ENCODE measurements at places on chromosomes 7 and 10.

DNA sequence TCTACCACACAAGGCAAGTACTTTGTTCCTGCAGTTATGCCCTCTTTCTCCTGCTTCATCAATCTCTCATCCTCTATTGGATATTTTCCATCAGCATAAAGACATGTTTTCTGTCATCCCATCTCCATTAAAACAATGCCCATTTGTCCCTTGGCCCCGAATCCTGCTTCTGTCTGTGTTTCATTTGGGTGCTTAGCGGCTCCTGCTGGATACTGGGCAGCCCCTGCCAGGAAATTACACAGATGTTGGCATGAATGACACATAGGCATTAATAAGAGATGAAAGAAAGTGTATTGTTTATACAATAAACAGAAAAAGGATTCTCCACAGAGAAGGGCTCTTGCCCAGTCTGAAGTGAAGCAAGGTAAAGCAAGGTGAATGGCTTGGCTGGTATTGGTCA is 765.3 kb downstream of the REEP3 start:
- no peak for DNase-seq

DNA sequence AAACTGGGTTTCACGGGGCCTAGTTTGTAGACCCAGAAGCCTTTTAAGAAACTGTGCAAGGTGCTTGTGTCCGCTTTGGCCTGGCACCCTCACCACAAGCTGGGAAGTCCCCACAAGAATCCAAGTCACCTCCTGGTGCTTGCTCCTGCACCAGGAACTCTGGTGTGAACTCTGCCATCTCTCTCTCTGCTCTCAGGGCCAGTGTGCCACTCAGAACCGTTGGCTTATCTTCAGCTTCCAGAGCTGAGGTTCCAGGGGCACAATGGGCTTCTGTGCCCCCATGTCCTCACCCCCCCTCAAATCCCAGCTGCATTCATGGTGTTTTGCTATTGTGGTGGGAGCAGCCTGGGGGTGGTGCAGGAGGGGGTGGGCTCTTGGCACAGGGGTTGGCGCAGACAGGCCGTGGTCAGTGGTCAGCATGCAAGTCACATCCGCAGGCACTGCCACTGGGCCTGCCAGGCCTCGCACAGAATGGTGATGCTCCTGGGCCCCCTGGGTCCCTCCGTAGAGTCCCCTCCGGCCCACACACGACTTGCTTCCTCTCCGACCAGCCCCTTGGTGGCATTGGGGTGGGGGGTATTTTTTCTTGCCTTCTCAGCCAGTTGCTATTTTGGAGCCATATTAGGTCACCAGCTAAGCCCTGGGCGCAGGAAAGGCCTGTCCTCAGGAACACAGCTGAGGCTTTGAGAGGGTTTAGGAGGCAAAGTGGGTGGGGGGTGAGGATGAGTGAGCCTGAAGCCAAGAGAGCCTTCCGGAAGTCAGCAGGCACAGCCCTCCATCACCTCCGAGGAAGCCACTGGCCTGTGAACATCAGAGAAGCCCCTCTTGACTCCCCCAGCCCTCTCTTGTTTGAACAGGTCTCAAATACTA is 3.0 kb downstream of the ZCCHC24 start:
- peak; percentile 33 for DNase-seq

DNA sequence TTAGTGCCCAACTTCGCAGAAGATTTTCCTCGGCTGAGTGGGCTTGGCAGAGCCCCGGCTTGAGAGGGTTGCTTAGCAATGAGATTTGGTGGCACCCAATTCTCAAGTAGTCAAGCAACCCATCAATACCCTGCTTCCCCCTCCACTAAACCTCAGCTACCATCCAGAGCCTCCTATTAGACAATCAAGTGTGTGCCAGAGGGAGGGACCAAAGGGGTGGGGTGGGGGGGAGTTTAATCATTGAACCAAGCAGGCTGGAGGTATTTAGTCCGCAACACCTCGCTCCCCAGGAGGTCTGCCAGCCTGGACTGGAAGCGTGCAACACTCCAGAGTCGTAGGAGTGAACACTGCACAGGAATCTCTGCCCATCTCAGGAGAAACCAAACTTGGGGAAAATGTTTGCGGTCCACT is at the start of gene HKDC1:
Gene HKDC1 (plus strand): TSS at position 292 of the 411 bp plus-strand sequence. CDS start 104 bp downstream, at position 396.
- no peak for DNase-seq

GRCh38 chr7:84998665-84999064 is 188.2 kb downstream of the SEMA3D start:
- no peak for DNase-seq

- DNase-seq: no peak
These were observed 82.2 kb upstream of the HABP2 start for GRCh38 chr10:113470372-113471240.

- no peak for DNase-seq
These were observed 35.5 kb downstream of the ADGRA1 start for GRCh38 chr10:133123050-133123745.

DNA sequence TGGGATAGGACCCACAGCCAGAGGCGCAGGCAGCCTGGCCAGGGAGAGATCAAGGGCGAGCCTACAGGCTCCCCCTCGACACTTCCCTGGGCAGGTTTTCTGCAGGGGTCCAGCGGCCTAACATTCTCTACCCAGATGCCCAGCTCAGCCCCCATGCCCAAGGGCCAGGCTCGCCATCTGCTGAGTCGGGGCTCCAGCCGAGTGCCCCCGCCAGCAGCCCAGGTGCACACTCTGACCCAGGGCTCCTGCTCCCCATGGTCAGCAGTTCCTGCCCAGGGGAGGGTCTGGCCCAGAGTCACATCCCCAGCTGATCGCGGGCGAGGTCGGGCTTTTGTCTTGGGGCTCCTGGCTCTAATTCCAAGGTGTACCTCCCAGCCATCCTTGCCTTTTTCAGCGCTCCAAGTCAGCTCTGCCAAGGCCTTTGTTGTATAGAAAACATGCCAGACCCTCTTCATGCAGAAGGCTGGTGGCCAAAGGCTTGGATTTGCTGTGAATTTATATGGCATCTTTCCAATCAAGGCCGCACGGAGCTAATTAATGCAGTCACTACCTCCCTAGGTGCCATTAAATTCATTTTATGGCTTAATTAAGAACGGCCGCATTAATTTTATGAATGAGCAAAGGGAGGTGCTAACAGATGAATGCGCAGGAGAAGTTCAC is 120.6 kb downstream of the LRRC18 start:
- no peak for DNase-seq

GRCh38 chr10:33295851-33296250 is 38.6 kb downstream of the NRP1 start:
- DNase-seq: no peak

DNA sequence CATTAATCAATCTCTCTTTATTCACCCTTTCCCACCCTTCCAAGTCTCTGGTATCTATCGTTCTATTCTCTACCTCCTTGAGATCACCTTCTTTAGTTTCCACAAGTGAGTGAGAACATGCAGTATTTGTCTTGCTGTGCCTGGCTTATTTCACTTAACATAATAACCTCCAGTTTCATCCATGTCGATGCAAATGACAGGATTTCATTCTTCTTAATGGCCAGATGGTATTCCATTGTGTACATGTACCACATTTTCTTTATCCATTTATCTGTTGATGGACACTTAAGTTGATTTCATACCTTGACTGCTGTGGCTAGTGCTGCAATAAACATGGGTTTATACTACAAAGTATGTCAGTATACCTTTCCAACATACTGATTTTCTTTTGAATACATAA is 3.8 kb upstream of the AOAH start:
- no peak for DNase-seq

DNA sequence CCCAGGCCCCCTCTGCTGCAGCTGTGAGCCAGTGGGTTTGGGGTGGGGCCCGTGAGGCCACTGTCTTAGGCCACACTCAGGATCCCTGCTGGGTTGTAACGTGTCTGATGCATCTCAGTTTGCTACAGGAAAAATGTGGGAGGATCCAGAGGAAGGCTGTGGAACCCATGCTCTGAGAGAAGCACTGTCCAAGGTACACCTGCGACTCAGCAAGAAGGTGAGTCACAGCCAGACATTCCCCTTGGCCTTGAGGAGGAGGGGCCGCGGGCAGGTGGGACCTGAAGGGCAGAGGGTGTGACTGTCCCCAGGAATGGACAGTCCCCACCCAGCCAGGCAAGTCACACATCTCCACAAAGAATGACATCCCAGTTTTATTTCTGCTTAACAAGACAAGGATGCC is 27.8 kb upstream of the C10orf120 start:
- peak; percentile 68 for DNase-seq

DNA sequence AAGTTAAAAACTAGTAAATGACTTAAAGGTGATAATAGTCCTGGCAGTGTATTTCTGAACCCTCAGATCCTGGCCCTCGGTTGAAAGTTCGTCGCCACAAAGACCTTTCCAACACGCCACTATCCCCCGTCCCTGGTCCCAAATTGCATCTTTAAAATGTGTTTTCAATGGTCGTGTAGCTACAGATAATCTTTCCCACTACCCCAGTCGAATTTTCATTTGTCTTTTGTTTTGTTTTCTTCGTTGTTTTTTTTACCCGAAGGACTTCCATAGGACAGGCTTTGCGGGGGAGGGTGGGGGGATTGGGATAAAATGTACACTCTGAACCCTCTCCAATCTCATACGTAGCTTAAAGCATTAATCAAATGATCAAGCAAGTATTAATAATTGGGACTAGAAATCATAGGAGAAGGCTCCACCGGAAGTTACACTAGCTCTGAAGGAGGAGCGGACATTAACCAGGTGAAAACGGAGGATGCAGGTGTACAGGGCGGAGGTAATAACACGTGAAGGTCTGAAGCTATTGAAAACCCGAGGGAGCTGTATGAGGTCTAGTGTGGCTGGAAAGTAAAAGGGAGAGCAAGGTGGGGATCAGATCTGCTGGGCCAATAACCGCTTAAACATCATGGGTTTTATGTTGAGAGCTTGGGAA is 32.8 kb upstream of the PHF14 start:
- DNase-seq: no peak

DNA sequence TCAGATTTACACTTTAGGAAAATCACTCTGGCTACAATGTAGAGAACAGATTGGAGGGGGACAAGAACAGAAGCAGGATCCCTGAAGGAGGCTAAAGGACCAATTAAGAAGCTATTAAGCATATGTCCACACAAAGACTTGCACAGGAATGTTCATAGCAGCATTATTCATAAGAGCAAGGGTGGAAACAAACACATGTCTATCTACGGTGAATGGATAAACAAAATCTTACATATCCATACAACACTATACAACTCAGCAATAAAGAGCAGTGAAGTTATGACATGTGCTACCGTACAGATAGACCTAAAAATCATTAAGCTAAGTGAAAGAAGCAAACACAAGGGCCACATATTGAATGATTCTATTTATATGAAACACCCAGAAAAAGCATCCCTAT is 10.4 kb downstream of the CHCHD3 start:
- DNase-seq: no peak

DNA sequence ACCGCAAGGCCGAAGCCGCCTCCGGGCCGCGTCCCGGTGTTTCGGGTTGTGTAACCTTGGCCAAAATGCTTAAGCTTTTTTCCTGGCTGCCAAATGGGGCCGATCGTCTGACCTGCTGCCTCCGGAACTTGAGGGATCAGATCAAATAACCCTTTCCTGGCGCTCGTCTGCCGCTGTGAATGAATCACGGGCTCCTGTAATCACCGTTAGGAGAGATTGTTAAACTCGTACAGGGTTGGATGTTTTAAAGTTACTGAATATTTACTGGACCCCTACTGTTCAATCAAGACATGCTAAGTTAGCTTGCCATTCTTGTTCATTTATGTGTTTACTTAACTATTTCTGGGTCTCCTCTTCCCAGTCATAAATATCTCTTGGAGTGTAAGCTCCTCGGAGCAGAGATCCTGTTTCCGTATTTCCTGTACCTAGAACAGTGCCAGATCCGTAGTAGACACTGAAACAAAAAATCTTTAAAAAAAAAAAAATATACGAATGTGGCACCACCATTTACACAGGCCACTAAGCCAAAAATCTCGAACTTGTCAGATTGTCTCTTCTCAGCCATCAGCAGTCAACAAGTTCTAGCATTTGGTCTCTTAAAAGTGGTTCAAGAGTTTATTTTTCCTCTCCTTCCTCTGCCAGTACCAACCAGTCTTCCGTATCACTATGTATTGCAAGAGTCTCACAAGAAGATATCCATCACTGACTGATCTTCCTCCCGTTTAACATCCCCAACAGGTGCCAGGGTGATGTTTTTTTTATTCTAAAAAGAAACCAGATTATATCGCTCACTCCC is 650 bp upstream of the TM9SF3 start:
- DNase-seq: no peak

- no peak for DNase-seq
These were observed 83.7 kb upstream of the KDM7A start for GRCh38 chr7:140260352-140261104.

- DNase-seq: no peak
These were observed 377.6 kb downstream of the PHTF2 start for GRCh38 chr7:78176171-78176570.

DNA sequence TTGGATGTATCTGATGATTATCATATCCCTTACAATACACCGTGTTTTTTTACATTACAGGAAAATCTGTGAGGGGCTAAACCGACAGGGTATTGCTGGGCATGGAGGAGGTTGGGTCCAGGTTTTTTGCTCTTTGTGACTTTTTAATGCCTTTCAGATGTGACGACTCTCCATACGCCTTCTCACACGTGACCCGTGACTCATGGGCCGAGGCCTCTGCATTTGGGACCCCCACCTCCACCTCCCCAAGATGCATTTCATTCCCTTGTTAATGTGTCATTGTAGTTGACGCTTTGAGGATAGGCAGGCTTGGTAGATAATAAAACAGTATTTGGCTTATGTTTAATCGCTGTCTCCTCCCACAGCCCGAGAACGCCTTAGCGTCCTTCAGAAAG is 95.3 kb downstream of the CUX1 start:
- no peak for DNase-seq

DNA sequence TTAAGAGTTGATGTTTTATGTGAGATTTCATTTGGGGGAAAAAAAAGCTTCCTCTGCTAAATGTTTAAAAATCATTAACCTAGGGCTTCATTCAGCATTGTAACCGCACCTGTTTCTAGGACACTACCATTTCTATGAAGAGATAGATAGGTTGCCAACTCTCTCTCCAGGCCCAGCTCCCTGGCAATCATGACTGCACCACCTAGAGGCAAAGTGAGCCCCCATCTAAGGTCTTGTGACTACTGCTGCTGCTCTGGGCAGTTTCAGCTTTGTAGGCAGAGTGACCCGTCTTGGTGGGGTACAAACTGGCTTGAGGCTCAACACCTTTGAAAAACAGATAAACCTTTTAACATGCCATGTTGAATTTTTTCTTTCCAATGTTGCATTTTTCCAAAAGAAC is 27.3 kb upstream of the MRC1 start:
- no peak for DNase-seq

DNA sequence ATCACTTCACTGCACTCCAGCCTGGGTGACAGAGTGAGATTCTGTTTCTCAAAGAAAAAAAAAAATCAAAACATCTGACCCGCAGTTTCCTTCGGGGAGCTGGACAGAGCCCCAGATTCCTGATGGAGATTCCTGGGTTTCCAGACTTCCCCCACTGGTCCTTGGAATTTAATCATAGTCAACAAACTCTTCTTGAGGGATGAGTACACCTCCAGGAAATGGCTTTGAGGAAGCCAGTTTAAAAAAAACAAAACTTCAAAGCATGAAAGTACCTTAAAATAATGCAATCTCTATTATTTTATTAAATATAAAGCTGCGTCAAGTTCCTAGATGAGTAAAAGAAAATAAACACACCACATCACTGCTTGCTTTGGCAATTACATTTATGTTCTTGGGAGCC is 1.2 kb upstream of the MAD1L1 start:
- DNase-seq: no peak

- DNase-seq: peak; percentile 57
These were observed 91.8 kb downstream of the ARHGAP12 start for GRCh38 chr10:31836569-31837406.

GRCh38 chr7:154769001-154769400 is 233.9 kb downstream of the PAXIP1 start:
- DNase-seq: no peak

Measured in islet precursor cell (in vitro differentiated cells).